Stimulated activated naive CD8-positive, alpha-beta T cell treated with anti-CD3 and anti-CD28 coated beads, Interleukin-15, amount 100 ng/mL, for 72 hours (primary cell): ENCODE measurements at places on chromosomes 2 and 18.

DNA sequence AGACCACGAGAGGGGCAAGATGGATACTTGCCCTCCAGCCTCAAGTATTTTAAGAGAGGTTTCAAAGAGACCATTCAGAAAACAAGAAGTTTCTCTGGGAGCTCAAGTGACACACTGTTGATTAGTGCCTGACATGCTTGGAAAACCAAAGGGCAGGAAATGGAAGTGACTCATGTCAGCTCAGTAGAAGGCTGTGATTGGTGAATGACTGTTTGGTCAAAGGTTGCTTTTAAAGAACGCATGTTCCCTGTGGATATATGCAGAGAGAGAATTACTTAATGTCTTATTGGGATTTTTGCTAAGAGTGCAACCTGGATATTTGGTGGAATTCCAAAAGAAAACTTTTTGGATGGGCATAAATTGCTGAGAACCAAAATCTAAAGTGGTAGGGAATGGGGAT, 549.9 kb downstream of the XIRP2 start:
- no peak for DNase-seq

DNA sequence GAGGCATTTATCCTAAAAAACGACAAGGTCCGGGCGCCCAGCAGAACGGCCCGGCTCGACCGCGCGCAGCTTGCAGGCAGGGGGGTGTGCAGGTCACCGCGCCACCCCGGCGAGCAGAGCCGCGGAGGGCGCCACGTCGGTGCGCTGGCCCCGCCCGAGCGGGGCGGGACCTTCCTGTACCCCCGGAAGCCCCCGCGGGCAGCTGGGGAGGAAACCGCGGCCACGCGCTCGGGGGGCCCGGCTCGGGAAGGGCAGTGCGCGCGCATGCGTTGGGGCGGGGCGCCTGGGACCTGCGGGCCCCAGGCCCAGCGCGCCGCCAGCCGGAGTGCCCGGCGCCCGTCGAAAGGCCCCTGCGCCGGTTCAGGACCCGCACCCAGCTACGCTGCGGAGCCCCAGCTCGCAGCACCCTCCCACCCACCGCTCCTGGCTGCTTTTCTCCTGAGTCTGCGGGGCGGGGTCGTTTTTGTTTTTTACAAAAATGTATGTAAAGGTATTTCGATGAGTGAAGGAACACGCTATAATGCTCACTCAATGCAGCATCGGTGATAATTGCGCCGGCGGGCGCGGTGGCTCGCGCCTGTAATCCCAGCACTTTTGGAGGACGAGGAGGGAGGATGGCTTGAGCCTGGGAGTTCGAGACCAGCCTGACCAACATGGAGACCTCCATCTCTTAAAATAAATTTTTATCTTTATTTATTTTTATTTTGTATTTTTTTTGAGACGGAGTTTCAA, 47.7 kb upstream of the POMC start:
- peak; percentile 91 for DNase-seq

- DNase-seq = no peak
Measured at GRCh38 chr18:56637176-56637575, 1.2 kb downstream of the TXNL1 start.

DNA sequence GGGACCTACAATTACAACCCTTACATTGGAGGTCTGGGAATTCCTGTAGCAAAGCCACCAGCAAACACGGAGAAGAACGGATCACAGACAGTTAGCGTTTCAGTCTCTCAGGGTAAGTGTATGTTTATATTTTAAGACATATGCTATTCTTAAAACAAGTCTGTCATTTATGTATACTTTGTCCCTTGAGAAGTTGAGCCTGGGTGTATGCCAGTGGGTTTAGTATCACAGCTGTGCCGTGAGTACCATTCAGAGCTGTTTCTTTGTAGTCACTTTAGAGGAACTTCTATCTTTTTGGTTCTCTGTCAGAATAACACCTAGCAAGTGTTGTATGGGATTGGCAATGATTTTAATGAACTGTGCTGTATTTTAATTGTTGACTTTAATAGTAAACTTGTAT, 125.6 kb downstream of the BIRC6 start:
- DNase-seq = no peak

DNA sequence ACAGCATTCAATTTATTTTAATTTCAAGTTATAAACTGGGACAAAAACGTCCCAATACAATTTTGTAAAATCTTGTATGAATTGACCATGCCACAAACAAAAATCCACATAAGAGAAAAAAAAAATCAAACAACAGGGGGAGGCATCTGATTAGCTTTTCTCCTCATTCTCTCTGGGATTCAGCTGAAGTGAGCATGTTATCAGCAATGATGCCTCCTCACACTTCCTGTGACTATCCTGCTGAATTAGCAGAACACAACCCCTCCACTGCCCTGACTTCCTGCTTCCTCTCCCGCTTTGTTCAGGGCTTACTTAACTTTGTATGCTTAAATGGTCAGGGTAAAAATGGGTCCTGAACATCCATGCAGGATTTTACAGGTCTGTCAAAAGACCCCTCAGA, 132.2 kb upstream of the ITGB6 start:
- DNase-seq = no peak
